Mammary epithelial cell (primary cell): ENCODE measurements at places on chromosomes 6 and 20. TPM values are rescaled to one million over a fixed set of nuclear protein-coding genes. Genes with fewer than 3 reads are reported as not detected.

NFS1 gene
- 28.1 and 33.0 TPM in 2 replicates for total RNA-seq

ULBP1 gene
- 5.2 and 13.0 TPM in 2 replicates for total RNA-seq

FOXA2 gene
- 1.0 and 6.7 TPM in 2 replicates for total RNA-seq

SMOC2 gene
- total RNA-seq = not detected in 2 replicates
